ENCODE measurements at places on chromosomes 1 and 21. TPM values are rescaled to one million over a fixed set of nuclear protein-coding genes. Genes with fewer than 3 reads are reported as not detected.

DNA sequence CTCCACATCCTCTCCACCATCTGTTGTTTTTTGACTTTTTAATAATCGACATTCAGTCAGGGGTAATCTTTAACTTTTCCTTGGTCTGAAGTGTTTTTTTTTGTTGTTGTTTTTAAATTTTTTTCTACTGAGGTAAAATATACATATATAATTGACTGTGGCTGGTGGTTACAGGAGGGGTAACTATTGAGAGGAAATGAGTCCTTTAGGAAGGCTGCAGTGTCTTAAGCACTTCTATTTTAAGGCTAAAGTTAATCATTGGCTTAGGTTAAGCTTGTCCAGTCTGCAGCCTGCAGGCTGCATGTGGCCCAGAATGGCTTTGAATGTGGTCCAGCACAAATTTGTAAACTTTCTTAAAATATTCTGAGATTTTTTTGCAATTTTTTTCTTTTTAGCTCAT lies 172.5 kb downstream of the CTH start:
- H3K27me3 ChIP-seq = no peaks in the 10 kb centered on the region
- no peak overlapping the region for H3K4me3 ChIP-seq
- H3K27ac ChIP-seq = no peak overlapping the region
- no peaks in the 10 kb centered on the region for H3K4me1 ChIP-seq
- no peaks in the 10 kb centered on the region for H3K36me3 ChIP-seq

KAZN gene
- total RNA-seq = 0.63 TPM

C1orf94 gene
- total RNA-seq = not detected

- peaks cover 36% of the 10 kb centered on the region for H3K4me1 ChIP-seq
- H3K27ac ChIP-seq = peak overlapping the region; percentile 96
- DNase-seq = no peak
- no peaks in the 10 kb centered on the region for H3K36me3 ChIP-seq
Measured at GRCh38 chr21:44931137-44931500, 8.7 kb upstream of the SLX9 start.

DNA sequence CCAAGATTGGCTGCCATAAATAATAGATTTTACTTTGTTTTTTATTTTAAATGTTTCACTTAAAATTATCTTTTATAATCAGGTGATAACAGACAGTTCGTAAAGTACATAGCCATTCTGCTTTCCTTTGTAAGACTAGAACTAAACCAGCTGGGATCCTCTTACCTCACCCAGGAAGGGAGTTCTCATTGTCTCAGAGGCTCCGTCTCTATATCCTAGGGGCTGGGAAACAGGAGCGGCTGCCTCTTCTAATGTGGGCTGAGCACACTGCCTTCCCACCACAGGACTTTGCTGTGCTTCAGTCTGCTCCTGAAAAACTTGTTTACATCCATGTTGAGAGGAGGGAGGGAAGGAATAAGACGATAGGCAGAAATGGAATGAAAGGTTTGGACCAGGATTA lies 45.6 kb upstream of the PGD start:
- no peaks in the 10 kb centered on the region for H3K4me1 ChIP-seq
- H3K4me3 ChIP-seq = no peak overlapping the region
- H3K27ac ChIP-seq = no peak overlapping the region
- H3K27me3 ChIP-seq = no peaks in the 10 kb centered on the region
- peaks cover 22% of the 10 kb centered on the region for H3K36me3 ChIP-seq
- DNase-seq = no peak

CFH gene
- total RNA-seq = 0.21 TPM

PLEKHN1 gene
- 0.60 TPM for total RNA-seq

DCDC2B gene
- total RNA-seq = 0.22 TPM

- no peak for DNase-seq
- H3K4me3 ChIP-seq = no peak overlapping the region
- H3K27me3 ChIP-seq = peaks cover 12% of the 10 kb centered on the region
- H3K36me3 ChIP-seq = no peaks in the 10 kb centered on the region
- H3K27ac ChIP-seq = no peak overlapping the region
- no peaks in the 10 kb centered on the region for H3K4me1 ChIP-seq
Measured at GRCh38 chr1:208835097-208835463, 590.9 kb upstream of the PLXNA2 start.

EDARADD gene
- 0.68 TPM for total RNA-seq

SH3BGRL3 gene
- 250 TPM for total RNA-seq

Measured in naive thymus-derived CD8-positive, alpha-beta T cell (primary cell).